Activated CD4-positive, alpha-beta T cell treated with anti-CD3 and anti-CD28 coated beads for 36 hours (primary cell): ENCODE measurements at places on chromosomes 12 and 14. TPM values are rescaled to one million over a fixed set of nuclear protein-coding genes. Genes with fewer than 3 reads are reported as not detected.
A peak's percentile ranks its signal among the peaks of the same experiment; 100 is the strongest.

GRCh38 chr12:130825771-130826150, 13.3 kb downstream of the STX2 start:
- DNase-seq = no peak

DNA sequence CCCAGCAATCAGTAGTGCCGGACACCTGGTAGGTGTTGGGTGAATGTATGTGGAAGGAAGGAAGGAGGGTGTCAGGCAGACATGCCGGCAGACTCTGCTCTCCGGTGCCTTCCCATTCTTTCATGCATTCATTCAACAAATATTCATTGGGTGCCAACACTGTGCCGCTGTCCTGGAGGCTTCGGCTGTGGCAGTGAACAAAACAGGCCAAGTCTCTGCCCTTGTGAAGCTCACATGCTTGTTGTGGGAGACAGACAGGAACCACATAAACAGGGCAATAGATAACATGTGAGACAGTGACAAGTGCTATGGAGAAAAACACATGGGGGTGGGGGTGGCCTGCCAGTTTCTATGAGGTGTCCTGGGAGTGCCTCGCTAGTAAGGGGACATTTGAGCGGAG, 56.5 kb upstream of the ATF1 start:
- no peak for DNase-seq

- peak; percentile 28 for DNase-seq
These were observed 9.6 kb upstream of the FOXG1 start for GRCh38 chr14:28756884-28757570.

GRCh38 chr12:77308056-77308455, 242.7 kb upstream of the E2F7 start:
- DNase-seq = no peak

- no peak for DNase-seq
These were observed 57.8 kb downstream of the CLMN start for GRCh38 chr14:95261616-95262510.

DNA sequence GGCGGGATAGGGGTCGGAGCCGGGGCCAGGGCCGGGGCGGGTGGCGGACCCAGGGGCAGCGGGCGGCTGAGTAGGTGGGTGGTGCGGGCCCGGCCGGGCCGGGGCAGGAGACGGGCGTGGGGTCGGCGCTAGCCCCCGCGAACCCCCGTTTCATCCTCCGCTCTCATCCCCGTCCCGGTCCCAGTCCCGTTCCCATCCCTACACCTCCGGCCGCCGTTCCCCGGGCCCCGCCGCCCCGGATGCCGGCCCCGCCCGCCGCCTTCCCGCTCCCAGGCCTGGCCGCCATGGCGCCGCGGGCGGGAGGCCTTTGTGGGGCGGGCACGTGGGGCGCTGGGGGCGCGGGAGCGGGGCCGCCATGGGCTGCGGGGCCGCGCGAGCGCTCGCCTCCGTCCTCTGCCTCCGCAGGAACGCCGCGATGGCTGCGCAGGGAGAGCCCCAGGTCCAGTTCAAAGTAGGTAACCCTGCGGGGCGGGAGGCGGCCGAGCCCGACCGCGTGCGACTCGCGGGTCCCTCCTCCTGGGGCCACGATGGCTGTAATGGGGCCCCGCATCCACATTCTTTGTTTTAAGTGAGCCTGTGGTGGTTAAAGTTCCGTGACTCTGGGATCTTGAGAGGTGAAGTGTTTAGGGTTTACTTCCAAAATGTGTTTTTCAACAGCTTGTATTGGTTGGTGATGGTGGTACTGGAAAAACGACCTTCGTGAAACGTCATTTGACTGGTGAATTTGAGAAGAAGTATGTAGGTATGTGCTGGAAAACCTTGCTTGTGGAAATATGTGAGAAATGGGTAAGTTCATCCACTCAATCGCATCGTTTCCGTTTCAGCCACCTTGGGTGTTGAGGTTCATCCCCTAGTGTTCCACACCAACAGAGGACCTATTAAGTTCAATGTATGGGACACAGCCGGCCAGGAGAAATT, 572 bp downstream of the RAN start:
- DNase-seq = peak; percentile 69

- peak; percentile 16 for DNase-seq
These were observed 33.6 kb downstream of the CCDC91 start for GRCh38 chr12:28223858-28224257.

- no peak for DNase-seq
These were observed 30.7 kb upstream of the ESR2 start for GRCh38 chr14:64324895-64325294.

GRCh38 chr12:18261273-18261672, at the start of gene PIK3C2G:
PIK3C2G (plus strand) TSS chr12:18261518; CDS start chr12:18282082, 20,564 bp downstream.
- DNase-seq = no peak

DNA sequence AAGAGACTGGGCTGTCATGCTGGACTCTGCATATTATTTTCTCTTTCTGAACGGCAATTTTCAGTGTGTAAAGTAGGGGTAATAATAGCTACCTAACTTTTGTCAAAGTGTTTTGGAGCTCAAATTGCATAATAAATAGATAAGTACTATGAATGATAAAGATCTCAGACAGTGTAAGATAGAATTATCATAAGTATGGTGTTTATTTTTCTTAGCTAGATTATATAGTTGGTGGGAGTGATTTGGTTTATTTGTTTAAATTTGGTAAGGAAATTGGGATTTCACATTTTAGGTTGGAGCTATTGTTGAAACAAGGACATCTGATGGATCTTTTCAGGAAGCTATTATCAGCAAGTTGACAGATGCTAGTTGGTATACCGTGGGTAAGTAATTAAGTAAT, 7.4 kb downstream of the ARID4A start:
- DNase-seq = no peak

DNA sequence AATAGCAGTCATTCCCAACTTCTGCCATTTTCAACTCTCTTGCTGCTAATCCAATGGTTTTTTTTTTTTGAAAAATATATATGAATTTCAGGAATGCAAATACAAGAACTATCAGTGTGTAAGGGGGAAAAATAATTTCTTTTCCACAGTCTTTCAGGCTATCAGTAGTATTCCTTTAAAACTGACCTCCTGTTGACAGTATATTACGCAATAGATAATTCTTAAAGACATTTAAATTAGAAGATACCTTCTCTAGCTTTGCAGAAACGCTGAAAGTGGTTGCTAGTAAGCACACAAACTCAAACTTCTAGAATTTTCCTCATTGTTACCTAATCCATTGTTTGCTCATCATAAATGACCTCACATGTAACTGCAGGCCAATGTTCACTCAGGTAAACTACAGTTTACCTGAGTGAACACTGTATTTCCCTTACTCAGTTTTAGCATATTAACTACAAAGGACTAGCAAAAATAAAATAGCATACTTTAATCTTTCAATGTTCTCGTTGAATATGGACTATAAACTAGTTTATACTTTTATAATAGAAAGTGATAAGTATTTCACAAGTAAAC, at the start of gene C12orf50:
Gene C12orf50, minus strand, starts transcription at position 309 of the 573 bp plus-strand sequence. CDS start 2,439 bp downstream, outside the sequence.
- no peak for DNase-seq

DNA sequence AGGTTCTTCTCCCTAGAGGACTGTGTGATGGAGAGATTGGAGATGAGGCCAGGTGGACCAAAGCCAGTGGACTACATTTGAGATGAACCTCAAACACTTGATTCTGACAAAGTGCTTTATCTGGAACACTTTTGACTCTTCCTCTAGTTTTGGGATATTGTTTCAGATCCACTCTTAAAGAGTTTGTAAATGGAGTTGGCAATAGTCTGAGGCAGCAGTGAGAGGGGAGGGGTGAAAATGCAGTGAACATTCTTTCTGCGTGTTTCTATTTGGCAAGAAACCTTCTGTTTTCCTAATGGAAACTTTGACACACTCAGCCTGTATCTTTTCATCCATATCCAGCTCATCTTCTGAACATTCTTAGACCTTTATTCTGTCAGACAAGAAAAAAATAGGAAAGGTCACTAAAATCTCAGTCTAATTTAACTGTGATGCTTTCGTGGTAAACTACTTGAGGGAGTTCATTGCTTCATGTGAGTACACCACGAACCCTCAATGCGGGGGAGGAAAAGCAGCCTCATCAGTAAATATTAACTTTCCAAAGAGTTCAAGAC, 57.4 kb upstream of the KCNJ8 start:
- no peak for DNase-seq

DNA sequence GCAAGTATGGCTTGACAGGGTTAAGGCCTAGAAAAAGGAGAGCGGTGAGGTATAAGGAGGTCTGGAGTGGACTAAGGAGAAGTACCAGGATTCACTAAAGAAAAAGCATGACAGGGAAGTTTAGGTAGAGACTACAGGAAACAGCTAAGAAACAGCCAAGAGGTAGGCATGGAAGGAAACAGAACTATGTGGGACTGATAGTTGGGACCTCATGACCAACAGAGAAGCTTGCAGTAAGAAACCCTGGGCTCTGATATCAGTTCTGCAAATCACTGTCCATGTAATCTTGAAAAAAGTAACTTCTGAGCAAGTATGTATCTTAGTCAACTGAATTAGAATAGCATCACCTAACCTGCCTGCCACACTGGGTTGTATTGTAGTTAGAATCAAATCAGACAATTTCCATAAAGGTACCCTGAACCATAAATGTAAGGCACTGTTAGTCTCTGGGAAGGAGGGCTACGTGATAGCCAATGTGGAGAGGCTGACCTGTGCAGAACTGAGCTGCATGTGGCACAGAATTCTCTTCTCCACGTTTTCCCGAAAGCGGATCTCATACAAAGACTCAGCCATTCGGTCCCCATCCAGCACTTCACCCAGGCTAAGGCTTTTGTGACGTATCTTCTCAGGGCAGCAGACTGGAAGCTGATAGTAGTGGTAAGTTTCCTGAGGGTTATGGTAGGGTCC, 912 bp downstream of the TM9SF1 start:
- DNase-seq = no peak

DDX47 gene
- total RNA-seq = 91.3 TPM

SIRT4 gene
- total RNA-seq = 4.0 TPM

GPD1 gene
- total RNA-seq = 0.37 TPM
